ENCODE measurements at places on chromosomes 11 and 22.

DNA sequence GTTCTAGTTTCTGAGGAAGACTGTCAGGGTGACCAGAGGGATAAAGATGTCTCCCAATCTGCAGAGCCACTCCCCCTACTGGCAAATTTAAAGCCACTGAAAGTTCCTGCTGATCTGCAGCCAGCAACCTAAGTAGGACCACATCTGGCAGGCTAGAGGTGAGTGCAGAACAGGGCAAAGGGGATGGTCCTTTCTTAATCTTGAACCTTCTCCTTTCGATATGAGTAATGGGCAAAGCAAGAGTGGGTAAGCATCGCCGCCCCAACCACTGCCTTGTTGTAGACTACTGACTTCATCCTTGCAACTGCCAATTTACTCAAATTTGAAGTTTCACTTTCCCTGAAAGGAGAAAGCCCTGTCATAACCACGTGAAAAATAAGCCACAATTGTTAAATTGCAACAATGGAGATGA lies 30.7 kb downstream of the SCUBE2 start:
- no peak for DNase-seq

DNA sequence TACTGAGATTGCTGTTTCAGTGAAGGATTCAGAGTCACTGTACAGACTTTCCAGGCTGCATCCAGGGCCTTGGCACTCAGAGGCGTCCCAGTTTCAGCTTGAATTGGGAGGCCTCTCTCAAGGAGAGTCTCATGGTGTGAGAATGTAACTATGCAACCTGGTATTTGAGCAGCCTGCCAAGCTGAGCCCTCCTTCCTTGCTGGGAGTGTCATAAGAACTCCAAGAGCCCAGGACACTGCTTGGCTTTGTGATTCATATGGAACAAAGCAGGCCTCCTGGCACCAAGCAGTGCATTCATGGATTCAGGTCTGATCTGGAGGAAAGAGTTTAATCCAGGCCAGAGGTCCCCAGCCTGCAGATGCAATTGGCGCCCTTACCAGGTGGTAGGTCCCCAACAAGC lies 171.7 kb downstream of the DBX1 start:
- DNase-seq, result no peak

- peak; percentile 64 for DNase-seq
Measured at GRCh38 chr11:9057007-9057406, 34.4 kb downstream of the SCUBE2 start.

DNA sequence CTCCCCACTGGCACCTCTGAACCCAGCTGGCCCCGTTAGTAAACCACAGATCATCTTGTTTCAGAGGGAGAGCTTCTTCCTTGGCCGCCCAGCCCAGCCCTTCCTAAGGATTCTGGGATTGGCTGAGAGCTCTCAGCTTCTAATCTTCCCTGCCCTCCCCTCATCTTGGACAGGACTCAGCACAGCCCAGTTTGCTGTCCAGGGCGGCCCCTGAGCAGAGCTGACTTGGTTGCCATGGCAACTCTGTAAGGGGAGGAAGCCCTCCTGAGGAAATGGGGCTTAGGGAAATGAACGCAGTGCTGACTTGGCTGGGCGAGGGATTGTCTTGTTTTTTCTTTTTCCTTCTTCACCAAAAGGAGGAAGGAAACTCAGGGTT lies 4.6 kb downstream of the APOL4 start:
- DNase-seq, result no peak

DNA sequence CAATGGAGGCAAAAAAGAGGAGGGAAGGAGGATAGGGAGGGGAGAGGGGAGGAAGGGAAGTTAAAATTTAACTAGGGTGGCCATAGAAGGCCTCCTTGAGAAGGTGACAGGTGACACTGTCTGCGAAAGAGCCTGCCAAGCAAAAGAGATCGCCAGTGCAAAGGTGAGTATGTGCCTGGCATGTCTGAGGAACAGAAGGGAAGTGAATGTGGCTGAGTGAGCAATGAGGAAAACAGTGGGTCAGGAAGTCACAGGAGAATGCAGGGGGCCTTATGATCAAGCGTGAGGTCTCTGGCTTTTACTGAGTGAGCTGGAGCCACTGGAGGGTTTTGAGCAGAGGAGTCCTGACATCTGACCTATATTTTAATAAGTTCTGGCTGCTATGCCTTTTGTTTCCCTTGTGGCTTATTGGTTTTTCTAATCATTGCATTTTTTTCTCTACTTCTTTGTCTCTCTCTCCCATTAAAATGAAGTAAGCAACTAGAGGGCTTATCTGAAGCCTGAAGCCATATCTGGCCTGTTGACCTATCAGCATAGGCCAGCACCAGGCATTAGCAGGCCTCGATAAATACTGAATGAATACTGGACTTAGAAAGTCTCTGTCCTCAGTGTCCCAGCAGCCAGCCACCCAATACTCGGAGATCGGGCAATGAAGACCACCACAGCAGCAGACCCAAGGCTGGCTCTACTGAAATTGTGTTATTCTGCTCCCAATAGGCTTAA lies 5.6 kb downstream of the AP1B1 start:
- no peak for DNase-seq

DNA sequence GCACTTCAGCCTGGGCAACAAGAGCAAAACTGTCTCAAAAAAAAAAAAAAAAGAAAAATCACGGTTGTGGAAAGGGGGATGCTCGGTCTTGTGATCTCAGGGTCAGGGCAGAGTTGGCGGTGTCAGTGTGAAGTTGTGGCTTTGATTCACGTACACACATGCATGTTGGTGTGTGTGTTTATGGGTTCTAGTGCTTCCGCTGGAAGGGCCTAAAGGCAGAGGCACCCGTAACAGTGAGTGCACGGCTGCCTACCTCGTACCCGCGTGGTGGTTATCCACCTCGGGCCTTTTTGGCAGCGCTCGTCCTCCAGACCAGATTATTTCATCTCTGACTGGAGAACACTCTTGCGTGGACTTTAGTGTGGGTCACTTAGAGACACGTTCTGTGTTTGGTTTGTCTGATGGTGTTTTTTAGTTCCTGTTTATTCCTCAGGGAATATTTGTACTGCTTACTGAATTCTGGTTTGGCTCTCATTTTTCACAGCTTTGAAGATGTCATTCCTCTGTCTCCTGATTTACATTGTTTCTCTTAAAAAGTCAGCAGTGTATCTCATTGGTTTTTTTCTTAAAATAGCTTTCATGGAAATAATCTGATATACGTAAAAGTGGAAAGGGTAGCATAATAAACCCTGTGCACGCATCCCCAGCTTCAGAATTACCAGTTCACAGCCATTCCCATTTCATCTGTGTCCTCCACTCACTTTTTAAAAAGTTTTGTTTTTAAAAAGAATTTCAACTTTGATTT lies 15.6 kb downstream of the ZBED4 start:
- DNase-seq, result no peak

DNA sequence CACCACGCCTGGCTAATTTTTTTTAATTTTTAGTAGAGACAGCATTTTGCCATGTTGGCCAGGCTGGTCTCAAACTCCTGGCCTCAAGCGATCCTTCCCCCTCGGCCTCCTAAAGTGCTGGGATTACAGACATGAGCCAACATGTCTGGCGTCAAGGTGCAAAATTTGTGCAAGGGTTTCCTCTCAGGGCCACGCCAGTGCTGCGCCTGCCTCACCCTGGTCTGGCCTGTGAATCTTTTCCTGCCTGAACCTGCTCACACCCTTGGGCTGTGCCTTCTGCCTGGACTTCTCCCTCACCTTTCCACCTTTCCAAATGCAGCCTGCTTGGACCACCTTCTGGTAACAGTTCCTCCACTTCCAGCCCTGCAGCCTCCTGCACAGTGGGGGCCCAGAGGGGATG lies 43.4 kb downstream of the MCM5 start:
- no peak for DNase-seq

- DNase-seq, result no peak
Measured at GRCh38 chr11:69370984-69371709, 77.2 kb downstream of the MYEOV start.

DNA sequence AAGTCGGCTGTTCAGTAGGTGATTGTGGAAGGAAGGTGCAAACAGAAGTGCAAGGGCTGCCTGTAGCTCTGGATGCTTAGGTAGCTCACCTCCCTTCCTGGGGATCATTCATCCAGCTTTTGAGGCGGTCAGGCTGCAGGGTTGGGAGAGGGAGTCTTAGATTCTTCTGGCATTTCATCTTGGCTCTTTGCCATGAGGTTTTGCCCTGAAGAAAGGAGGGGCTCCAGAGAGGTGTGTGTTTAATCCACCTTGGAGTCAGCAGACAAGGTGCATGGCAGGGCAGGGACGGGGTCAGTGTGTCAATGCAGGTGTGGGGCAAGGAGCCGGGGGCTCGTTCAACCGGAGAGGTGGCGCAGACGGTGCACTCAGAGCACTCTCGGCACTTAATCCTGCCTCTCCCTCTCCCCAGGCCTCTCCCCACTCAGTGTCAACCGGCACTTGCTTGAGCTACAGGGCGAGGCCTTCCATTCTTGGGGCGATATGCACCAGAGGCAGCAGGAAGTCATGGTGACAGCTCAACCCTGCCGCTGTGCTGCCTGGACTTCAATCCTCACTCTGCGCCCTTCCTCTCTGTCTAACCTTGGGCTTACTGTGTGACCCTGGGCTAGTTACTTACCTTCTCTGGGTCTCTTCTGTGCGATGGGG lies 7.2 kb downstream of the ADAMTS15 start:
- DNase-seq, result no peak

GRCh38 chr11:46912526-46913150 lies 5.7 kb downstream of the LRP4 start:
- peak; percentile 38 for DNase-seq

GRCh38 chr11:65206901-65207300 lies 25.2 kb downstream of the CAPN1 start:
- DNase-seq, result no peak

DNA sequence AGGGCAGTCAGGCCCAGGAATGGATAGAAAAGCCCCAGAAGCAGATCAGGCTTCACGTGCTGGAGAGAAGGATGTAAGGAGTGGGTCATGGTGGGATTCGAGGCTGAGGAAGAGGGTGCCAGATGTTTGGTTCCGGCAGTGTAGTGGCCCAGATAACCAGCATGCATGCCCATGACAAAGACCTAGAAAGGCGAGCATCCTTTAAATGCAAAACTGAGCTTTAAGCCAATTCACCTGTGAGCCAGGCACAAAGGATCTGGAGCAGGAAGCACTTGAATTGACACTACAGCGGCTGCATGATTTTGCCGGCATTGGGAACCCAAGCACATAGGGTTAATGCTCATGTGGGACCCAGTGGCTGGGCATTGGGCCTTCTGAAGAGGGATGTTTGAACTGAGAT lies 185.5 kb downstream of the TRIM29 start:
- DNase-seq, result no peak

DNA sequence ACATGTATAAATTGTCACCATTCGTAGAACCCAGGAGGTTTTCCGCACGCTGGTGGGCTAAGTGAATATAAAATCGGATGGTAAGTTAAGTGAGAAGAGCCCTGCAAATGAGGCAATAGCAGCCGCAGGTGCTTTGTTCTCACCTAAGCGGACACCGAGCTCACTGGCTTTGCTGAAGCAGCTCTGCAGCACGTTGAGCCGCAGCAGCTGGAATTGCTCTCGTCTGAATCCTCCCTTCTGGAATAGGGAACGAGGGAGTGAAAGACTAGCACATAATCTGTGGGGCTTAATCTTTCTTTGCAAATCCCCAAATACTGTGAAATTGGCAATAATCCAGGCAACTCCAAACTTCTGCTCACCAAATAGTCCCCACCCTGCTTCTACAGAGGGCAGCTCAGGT lies 488.1 kb downstream of the NTM start:
- no peak for DNase-seq

DNA sequence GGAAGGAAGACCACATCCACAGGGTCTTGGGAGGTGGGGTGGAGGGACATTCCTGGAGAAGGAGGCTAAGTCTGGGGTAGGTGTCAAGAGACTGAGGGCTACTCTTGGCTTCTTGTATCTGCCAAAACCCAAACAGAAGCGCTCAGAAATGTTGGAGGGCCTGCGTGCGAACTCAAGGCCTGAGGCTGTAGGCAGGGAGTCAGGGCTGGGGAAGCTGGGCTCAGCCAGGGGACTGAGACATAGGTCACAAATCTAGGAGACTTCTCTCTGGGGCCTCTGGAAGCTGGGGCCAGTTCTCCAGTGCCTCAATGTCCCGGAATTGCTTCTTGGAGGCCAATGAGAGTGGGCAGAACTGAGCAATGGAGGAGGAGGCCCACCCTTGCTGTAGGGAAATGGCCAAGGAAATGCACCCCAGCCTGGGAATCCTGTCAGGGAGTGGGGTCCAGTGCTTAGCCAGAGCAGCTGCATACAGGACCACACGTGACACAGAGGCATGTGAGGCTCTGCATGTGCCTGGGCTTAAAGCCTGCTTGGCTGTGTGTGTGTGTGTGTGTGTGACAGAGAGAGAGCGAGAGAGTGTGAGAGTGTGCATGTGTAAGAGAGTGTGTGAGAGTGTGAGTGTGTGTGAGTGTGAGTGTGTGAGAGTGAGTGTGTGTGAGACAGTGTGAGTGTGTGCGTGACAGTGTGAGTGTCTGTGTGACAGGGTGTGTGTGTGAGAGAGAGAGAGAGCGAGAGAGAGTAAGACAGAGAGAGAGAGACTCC lies 141.3 kb downstream of the ST3GAL4 start:
- DNase-seq, result no peak

DNA sequence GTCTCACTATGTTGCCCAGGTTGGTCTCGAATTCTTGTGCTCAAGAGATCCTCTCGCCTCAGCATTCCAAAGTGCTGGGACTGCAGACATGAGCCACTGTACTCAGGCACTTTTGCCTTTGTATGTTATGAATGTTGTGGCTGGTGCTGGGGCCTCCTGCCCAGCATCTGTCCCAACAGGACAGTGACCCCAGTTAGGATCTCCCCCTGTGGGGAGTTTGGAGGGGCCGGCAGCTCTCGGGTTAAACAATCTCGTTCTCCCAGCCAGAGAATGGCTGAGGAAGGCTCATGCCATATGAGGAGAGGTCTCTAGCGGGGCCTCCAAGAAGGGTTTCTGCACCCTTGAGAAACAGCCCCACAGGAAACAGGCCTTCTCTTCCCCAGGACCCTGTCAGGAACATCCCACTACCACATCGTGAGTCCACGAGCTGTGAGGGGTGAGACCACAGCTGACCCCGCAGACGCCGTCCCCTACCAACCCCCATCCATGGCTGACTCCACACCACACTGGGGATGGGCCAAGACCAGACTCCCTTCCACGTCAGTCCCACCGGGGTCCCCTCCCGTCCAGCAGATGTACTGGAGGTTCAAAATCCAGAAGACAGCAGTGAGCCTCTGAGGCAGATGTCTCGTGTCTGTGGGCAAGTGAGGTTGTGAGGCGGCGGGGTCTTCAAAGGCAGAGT lies 54.1 kb downstream of the SHANK2 start:
- no peak for DNase-seq

GRCh38 chr11:68582416-68583040 lies 101.8 kb upstream of the GAL start:
- no peak for DNase-seq

- no peak for DNase-seq
Measured at GRCh38 chr11:43983221-43983810, 40.9 kb downstream of the C11orf96 start.

DNA sequence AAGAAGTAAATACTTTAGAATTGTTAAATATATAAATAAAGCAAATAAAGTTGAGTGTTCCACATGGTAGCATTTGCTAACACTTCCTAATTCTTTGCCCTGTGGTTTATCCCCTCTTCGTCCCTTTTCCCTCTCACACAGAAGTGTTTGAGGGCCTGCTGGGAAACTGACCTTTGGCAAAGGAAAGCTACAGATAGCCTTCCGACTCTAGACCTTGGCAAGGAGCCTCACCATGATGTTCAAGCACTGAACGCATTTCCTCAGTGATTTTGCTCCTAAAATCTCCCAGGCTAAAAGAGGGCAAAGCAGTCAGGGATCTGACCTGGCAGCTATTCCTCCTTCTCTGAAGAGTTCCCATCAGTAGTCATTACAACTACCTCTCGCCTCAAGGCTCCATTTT lies 52.5 kb upstream of the HORMAD2 start:
- DNase-seq, result no peak

Data from NCI-H2081 treated with DMSO at 0.1 percent for 48 hours (cell line).